ENCODE measurements at places on chromosomes 4 and X. TPM values are rescaled to one million over a fixed set of nuclear protein-coding genes. Genes with fewer than 3 reads are reported as not detected.

The EDA gene
- total RNA-seq: 0.79 TPM

The NXF3 gene
- total RNA-seq: not detected

The GSX2 gene
- not detected for total RNA-seq

The PLAC1 gene
- total RNA-seq: not detected

The CFI gene
- total RNA-seq: 9.3 TPM

The SRPX gene
- 65.0 TPM for total RNA-seq

The FMR1NB gene
- total RNA-seq: not detected

The SH3TC1 gene
- 18.4 TPM for total RNA-seq

The MTMR8 gene
- total RNA-seq: 1.1 TPM

The TEX13C gene
- total RNA-seq: not detected

The RIPPLY1 gene
- not detected for total RNA-seq

The UGT2B17 gene
- total RNA-seq: not detected

The SERTM2 gene
- total RNA-seq: not detected

The FABP2 gene
- not detected for total RNA-seq

The RHOXF2B gene
- total RNA-seq: not detected

The KLB gene
- total RNA-seq: 0.06 TPM

The SLC7A11 gene
- total RNA-seq: 50.8 TPM
